ENCODE measurements at places on chromosomes 7 and 10.

DNA sequence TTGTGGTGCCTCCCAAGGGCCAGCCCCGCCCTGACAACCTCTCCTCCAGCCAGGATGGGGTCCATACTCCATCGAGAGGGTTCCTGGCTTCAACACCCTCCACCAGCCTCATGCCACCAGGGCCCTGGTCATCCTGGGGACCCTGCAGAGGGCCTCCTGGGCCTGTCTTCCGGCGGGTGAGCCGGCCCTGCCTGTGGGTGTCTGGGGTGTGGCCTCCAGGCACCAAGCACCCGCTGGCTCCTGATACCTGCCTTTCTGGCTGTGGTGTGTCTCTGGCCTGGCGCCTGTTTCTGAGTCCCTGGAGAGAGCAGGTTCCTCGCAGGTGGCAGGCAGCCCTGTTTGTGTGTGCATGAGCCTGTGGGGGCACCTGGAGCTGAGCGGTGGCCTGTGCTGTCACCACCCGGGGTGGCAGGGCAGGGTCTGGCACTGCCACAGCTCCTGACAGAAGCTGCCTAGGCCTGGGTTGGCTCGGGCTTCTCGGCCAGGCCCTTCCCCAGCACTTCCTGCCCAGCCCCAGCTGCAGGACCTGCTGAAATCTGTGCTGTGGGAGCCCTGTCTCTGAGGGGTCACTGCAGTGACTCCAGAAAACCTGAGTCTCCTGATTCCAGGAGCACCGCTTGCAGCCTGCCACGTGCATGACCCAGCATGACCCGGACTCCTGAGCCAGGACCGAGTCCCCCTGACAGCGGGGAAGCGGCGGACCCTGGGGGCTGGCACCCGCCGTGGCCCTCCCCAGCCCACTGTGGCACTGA, 18.4 kb downstream of the ADAM8 start:
- no peak for DNase-seq

GRCh38 chr7:85669225-85669624, 482.4 kb upstream of the SEMA3D start:
- no peak for DNase-seq

- no peak for DNase-seq
These were observed at the start of gene CYP26A1 for GRCh38 chr10:93073539-93074146. CYP26A1 (plus strand) TSS chr10:93073893; CDS start chr10:93073935, 42 bp downstream.

GRCh38 chr10:52485462-52485861, 171.4 kb downstream of the DKK1 start:
- no peak for DNase-seq

DNA sequence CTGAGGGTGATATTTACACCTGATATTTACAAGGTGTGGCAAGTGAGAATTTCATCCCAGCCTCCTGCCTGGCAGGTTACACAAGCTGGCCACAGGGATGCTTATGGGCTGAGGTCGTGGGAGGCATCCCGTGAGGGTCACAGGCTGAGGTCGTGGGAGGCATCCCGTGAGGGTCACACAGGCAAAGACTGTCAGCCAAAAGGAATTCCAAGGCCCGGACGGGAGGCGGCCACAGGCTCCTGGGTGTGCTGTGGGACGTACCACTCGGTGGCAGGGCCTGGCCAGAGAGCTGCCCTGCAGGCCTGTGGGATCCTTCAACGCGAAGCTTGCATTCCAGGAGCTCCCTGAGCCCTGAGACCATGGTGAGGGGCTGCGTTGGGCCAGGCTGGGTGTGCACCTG, 460.6 kb downstream of the DNAJB6 start:
- no peak for DNase-seq

DNA sequence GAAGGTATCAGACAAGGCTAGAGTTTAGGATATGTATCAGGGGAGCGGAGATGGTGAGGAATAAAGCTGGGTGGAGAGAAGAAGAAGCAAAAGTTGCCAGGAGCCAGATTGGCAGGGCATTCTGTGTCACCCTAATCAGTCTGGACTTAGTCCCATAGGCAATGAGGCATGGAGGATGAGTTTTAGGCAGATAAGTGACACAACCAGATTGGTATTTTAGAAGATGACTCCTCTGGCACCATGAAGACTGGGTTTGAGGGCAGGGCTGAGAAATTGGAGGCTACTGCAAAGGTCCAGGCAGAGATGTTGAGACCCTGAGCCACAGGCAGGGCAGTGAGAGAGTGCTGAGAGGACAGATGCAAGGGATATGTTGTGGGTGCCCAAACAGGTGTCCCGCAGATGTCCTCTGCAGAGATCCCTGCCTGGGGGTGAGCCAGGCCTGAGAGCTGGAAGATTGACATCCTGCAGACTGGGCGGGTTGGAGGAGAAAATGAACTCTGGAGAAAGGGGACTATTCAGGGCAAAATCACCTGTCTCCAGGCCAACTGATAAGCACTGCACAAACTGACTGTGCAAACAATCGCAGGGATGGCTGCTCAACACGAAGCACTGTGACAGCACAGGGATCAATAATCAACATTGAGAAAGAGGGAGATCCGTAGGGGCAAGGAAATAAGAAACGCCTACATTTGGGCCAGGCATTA, 11.9 kb upstream of the HABP2 start:
- no peak for DNase-seq

DNA sequence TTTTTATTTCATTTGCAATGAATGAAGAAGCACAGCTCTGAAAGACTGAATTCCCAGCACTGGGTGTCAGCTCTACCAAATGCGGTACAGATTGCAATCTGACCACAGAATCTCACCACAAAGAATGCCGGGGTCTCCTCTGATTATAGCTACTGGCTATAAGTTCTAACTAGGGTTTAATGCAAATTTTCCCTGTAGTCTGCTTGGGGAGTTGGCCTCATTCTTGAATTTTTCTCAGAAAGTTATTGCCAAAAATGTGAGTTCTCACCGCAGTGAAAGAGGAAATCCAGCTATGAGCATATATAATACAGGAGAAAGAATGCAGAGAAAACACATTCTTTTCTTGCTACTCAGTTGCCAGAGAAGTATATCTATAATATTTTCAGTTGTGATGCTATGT, 1255.7 kb upstream of the LRRTM3 start:
- DNase-seq, result no peak

GRCh38 chr7:152699079-152699478, 23.1 kb upstream of the XRCC2 start:
- no peak for DNase-seq

DNA sequence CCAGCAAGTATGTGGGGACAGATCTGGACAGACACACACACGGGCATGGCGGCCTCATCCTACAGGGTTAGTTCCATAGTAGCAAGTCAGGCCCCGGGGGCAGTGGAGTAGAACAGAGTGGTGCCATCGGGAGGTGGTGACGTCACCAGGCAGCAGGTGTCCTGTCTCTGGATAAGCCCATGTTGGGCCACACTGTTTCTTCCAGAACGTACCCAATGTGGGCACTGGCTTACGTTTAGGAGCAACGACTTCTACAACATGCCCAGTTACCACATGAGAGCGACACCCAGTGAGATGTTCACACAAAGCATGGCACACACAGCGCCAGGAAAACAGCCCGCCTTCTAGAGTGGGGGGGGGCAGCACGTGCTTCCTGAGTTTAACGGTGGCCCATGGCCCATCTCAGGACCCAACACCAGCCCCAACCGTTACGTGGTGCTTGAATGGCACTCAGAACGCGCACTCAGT, 67.8 kb downstream of the CTBP2 start:
- no peak for DNase-seq

- no peak for DNase-seq
These were observed 756 bp upstream of the SEC24C start for GRCh38 chr10:73743327-73743904.

- no peak for DNase-seq
These were observed 150.8 kb downstream of the RNF216 start for GRCh38 chr7:5630670-5631069.

DNA sequence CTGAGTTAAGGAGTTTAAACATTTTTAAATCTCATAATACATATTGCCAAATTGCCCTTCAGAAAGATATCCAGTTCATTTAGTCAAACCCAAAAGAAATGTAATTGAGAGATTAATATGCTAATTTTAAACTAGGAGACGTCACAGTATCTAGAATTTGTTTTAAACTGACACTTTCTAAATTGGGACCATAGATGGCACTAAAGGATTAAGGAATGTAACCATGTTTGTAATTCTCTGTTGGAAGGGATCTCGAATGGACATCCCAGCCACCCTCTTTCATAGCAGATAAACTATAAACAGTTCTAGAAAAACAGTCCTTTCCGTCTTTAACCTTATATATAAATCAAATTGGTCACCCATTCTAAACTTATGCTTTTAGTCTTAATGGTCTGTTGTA, 30.0 kb upstream of the SAMD9L start:
- no peak for DNase-seq

DNA sequence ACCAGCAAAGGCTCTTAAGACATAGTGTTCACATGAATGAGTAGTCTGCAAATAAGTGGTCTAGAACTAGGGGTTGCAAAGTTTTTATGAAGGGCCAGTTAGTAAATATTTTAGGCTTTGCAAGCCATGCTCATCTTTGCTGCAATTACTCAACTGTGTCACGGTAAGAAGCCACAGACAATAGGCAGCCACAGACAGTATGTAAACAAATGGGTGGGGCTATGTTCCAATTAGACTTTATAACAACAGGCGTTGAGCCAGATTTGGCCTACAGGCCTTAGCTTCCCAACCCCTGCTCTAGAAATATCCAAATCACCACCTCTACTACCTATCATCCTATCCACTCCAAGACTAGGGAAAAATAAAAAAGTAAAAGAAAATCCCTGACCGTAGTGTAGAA, 9.2 kb downstream of the IKZF5 start:
- no peak for DNase-seq

- DNase-seq, result no peak
These were observed 11.4 kb downstream of the FAM241B start for GRCh38 chr10:69641261-69641980.

DNA sequence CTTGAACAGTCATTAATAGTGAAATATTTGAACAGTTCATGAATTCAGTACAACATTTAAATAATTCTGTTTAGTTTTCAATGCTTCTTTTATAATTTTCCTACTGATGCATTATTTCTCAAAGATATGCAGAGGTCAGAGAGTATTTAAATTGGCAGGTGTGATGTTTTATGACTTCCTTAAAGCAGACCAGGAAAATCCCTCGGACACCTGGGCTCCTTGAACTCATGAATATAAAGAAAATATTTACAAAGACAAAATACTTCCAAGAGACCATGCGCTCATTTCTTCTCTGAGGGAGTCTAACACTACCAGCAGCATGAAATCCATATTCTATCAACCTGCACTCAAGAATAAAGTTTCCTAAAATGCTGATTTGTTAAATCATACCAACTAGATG, 127.6 kb downstream of the IPMK start:
- no peak for DNase-seq

DNA sequence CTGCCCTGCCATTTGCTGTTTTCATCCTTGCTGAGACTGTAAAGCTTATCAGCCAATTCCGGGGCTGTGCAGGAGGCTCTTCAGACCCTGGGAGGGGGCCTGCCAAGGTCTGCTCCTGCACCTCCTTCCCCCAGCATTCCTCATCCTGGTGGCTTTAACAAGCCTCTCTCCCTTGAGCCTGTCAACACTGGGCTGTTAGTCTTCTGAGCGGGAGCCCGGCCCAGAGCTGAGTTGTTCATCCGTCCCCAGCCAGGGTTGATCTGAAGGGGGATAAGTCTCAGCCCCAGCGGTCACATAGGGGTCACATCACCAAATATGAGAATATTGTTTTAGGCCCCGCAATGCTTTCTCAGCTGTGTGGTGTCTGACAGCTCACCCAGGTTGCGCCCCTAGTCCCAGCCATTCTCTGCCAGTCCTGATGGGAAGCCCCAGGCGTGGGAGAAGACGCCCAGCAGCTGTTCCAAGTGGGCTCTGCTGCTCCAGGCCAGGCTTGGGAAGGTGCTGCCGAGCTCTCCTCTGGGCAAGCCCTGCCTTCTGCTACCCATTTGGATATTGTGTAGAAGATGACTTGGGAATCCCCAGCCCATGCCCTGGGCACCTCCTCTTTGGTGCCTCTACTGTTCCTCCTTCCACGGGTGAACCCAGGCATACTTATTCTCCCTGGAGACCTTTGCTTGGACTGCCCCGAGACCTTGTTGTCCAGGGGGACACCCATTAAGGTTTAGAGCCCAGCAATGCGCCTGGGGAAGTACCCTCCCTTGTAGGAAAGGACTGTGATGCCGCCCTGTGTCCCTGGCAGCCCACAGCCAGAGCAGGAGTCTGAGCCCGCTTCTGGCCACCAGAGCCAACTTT, 23.5 kb upstream of the TRIM8 start:
- no peak for DNase-seq

DNA sequence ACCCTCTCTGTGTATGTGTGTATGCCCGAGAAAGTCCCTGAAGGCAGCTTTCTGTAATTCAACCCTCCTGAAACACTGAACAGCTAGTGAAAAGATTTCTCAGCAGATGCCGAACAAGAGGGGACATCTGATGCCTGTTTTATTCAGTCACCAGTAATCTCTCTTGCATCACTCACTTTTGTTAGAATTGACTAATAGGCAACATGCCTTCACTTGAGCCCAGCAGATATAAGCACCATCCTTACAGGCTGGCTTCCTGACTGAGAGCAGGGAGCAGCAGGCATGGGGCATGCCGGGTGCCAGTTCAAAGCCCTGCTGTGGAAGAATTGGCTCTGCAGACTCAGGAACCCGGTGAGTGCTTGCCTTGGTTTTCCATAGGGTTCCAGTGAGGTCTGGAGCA, at the start of gene ABCA13:
TSS of gene ABCA13 (plus strand) at position 257 of the 400 bp plus-strand sequence. CDS start at position 283, 26 bp downstream.
- DNase-seq, result no peak

GRCh38 chr10:36493516-36493880, 631.9 kb upstream of the ANKRD30A start:
- no peak for DNase-seq

- DNase-seq, result no peak
These were observed 124.8 kb downstream of the MPP7 start for GRCh38 chr10:28177944-28178637.

DNA sequence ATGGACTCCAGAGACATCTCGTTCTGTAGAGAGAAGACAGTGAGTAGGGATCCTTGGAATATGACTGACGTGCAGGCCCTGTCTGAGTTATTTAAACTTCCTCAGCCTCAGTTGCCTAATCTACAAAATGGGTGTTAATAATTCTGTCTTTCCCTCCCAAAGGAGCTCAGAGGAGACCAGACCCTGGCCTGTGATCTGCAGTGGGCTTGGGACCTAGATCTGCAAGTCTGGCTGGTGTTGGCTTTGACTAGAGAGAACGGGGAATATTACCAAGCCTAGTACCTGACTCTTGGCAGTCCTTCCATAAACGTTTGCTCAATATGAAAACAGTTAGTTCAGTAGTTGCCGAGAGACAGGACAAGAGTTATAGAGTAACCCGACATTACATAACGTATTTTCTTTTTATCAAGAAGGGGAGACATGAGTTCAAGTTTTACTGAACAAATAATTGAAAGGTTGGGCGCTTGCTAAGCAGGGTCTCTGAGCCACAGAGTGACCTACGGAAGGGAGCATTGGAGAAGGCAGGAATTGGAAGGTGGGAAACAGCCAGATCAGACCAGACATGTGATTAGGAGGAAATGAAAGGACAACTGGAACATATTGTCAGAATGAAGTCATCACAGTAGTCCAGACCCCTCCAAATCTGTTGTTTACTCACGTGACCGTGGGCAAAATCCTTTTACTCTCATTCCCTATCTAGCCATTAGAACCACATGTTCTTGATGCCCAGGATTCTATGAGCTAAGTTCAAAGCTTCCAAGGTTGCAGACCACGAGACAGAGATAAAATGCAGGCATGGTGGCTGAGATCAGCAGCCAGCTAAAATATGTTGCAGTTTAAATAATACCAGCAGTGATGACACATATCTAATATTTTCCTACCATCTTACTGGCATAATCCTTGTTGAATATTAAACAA, 10.9 kb upstream of the CYP3A4 start:
- no peak for DNase-seq

- no peak for DNase-seq
These were observed 12.2 kb downstream of the TAS2R60 start for GRCh38 chr7:143455491-143455890.

All from caudate nucleus (tissue), 63 donors.